ENCODE measurements at places on chromosomes 7 and 10.

GRCh38 chr7:37236906-37237305 is 211.8 kb downstream of the ELMO1 start:
- DNase-seq, result no peak

GRCh38 chr7:28349637-28350036 is 62.7 kb upstream of the CREB5 start:
- DNase-seq, result no peak

- DNase-seq, result no peak
Measured at GRCh38 chr10:17076626-17077345, 52.8 kb downstream of the CUBN start.

DNA sequence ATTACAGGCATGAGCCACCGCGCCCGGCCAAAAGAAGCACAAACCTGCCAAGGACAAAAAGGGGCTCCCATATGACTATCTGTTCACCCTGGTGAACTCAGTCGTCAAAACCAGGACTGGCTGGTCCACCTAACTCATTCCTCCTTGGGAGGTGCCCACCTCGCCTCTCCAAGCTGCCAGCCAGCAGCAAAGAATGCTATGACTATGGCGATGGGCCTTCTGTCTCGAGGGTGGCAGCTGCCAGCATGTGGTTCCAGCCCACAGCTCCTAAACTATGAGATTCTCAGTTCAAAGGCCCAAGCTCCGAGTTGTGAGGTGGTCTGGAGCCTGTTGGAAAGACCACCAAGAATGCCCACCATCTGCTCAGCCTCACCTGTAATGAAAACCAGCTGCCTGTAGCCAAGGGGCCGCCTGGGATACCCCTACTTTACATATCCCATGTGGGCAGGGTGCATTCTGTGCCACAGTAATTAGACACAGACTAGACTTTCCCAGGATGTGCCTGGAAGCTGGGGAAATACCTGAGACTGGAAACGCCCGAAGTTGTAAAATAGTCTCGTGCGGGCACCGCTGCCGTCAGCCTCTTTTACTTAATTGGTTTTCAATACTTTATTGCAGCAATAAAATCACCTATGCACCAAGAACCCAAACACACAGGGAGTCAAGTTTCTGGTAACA is 71.1 kb downstream of the ZRANB1 start:
- DNase-seq, result no peak

GRCh38 chr7:55593515-55594318 is 21.4 kb upstream of the VOPP1 start:
- DNase-seq, result peak; percentile 58

DNA sequence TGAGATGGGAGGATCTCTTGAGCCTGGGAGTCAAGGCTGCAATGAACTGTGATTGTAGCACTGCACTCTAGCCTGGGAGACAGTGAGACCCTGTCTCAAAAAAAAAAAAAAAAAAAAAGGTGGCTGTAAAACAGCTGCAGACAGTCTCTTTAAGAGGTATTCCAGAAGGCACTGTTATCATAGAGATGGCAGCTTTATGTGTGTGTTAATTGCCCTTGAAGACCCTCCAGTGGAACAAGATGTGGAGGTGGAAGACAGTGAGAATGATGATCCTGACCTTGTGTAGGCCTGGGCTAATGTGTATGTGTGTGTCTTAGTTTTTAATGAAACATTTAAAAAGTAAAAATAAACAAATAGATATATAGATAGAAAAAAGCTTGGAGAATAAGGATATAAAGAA is 66.0 kb downstream of the ZNF487 start:
- DNase-seq, result no peak

- no peak for DNase-seq
Measured at GRCh38 chr10:63825111-63825510, 303.9 kb downstream of the REEP3 start.

DNA sequence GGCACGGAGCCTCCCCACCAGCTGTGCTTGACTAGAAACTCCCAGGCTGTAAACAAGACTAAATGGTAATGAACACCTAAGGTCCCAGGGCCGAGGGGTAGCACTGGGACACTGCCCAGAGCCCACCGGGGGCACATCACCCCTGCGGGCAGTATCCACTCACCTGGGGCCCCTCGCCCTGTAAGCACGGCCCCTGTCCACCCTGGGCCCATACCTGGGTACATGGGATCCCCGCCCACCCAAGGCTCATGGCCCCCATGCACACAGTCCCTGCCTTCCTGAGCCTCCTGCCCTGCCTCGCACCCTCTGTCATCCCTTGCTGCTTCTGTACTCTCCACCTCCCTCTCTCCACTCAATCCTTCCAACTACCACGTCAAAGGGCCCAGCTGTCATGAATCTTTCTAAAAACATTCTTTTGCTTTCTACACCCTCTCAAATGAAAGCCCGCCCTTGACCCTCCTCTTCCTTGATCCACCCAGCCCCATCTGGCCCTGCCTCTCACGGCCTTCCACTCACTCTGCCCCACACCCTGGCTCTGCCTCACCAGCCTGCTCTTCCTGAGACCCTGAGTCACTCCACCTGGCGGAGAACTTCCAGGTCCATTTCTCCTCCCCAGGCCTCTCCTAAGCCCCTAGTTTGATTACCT is 173.1 kb downstream of the PARD3 start:
- DNase-seq, result no peak

DNA sequence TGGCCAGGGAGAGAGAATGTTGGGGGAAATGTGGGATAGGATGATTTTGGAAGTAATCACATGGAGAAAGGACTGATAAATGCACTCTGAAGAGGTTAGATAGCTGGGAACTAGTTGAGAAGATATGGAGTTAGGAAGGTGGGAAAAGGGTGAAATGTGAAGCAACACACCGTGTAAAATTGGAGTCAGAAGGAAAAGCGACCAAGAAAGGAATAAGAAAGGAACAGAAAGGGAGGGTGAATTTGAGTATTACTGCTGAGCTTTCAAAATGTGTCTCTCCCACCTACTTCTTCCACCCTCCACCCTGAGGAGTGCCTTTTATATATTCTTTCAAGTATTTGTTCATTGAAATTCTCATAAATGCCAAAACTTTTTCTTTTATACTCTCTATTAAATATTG is 171.8 kb downstream of the BMPER start:
- no peak for DNase-seq

DNA sequence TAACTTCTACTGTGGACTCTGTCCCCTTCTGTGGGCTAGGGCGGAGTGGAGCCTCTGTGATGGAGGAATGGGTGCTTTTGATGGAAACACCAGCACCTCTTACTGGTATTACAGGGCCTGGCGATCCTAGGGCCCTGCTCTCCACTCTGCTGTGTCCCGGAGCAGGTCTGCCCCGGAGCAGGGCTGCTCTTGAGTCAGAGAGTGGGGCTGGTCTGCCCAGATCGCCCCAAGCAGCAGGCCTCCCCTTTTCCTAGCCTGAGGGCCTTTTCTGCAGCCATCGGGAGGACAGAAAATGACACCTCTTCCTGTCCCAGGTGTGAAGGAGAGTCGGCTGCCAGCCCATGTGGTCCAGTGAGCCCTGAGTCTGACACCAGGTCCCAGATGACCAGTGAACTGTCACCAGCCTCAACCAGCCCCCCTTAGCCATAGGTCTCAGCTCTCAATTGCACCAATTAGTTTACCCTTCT is 1.4 kb downstream of the ZNF282 start:
- no peak for DNase-seq

DNA sequence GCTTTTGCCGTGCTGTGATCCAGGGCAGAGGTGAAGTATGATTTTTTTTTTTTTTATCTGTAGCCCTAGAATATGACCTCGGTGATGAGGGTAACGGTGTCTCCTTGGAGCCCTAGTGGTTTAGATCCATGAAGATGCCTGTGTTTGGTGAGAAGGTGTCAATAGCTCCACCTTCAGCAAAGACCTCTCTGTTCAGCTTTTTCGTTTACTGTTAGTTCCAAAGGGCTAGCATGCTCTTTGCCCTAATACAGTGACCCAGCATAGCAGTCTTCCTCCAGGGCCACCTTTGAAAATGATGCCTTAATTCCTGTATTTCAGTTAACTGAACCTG is 746 bp upstream of the MRPS16 start:
- DNase-seq, result no peak

- no peak for DNase-seq
Measured at GRCh38 chr10:104117839-104118323, 4.1 kb upstream of the SFR1 start.

DNA sequence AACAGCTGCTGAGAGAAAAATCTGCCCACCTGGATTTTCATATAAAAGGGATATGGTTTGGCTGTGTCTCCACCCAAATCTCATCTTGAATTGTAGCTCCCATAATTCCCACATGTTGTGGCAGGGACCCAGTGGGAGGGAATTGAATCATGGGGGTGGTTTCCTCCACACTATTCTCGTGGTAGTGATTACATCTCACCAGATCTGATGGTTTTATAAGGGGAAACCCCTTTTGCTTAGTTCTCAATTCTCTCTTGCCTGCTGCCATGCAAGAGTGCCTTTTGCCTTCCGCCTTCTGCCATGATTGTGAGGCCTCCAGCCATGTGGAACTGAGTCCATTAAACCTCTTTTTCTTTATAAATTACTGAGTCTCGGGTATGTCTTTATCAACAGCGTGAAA is 20.8 kb upstream of the MKI67 start:
- no peak for DNase-seq

- no peak for DNase-seq
Measured at GRCh38 chr7:132846086-132846485, 235.8 kb downstream of the CHCHD3 start.

GRCh38 chr7:99476107-99476506 is 3.4 kb downstream of the ZNF789 start:
- DNase-seq, result no peak

GRCh38 chr10:125201108-125201524 is 40.8 kb upstream of the CTBP2 start:
- no peak for DNase-seq

GRCh38 chr7:69640216-69640615 is 41.9 kb downstream of the AUTS2 start:
- DNase-seq, result no peak

GRCh38 chr7:159049266-159050025 is 95.2 kb downstream of the VIPR2 start:
- DNase-seq, result no peak

DNA sequence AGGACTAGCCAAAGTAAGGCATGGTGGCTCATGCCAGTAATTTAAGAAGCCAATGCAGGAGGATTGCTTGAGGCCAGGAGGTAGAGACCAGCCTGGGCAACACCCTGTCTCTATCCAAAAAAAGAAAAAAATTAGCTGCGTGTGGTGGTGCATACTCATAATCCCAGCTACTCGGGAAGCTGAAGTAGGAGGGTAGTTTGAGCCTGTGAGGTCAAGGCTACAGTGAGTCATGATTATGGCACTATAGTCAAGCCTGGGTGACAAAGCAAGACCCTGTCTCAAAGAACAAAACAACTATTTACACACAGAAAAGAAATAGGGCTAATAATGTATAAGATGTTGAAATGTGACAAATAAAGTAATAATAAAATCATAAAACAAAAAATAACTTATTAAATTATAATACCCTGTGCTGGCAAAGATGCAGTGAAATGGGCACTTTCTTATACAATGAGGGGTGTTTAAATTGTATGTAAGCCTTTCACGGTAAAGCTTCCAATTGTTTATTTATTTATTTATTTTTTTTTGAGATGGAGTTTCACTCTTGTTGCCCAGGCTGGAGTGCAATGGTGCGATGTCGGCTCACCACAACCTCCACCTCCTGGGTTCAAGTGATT is 175.2 kb downstream of the TPST1 start:
- DNase-seq, result no peak

DNA sequence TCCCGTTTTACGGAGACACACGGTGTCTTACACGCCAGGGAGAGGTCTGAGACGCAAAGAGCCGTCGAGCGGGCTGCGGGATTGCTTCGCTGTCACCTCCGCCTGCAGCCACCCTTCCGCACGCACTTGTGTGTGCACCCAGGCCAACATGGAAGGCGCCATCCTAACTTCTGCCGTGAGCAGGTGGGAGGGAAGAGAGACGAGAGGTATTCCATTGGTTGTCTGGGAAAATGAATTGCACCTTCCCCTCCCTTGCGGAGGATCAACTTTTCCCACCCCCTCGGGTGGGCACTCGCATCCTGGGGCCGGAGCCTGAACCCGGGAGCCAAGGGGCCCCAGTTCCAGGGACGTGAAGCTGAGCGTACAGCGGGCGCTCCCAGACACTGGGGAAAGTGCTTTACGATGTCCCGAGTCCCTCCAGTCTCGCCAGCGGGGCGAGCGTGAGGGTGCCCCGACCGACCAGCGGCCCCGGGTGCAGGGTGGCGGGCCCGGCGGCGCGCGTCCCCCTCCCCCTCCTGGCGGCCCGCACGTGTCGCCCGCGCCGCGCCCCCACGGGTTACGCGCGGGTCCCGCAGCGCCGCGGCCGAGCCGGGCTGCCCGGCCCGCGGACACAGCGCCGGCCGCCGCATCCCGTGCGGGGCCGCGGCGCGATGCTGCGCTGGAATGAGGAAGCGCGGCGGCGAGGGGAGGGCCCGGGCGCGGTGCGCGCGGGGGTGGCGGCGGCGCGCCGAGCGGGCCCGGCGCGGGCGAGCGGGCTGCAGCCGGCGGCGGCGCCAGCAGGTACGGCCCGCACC is 984 bp upstream of the IKZF1 start:
- peak; percentile 50 for DNase-seq

DNA sequence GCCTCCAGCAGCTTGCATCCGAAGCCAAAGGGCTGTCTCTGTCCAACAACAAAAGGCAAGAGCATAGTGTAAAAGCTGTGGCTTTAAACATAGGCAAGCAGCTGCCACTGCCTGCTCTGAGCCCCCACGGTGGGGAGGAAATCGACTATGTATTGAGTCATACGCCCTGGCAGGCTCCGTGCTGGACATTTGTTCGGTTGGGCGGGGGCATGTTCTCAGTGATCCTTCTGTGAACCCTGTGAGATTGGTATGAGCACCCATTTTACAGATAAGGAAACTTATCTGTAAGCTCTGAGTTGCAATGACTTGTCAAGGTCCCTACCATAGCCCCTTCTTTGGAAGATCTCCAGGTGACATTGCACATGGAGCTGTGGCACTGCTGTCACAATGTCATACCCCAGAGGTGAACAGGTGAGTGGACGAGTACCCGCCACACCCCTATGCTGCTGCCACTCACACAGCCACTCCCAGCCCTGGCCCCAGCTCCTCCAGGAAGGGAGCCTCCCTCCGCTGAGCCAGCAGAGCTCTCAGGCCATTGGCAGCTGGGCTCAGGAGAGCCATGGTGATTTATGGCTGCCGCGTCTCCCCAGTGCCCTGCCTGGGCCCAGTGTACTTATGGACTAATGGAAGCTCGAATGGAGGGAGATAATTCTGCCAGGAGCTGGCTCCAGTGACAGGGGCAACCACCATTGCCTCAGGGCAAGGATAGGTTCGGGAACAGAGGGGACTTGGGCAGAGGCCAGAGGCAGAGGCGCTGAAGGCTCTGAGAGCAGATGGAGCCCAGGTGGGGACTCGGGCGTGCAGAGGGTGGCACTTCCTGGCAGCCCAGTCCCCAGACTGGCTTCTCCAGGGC is 43.7 kb downstream of the UNC5B start:
- DNase-seq, result no peak
